ENCODE measurements at places on chromosomes 3 and 15.
A peak's percentile ranks its signal among the peaks of the same experiment; 100 is the strongest.

- peak; percentile 80 for DNase-seq
Measured at GRCh38 chr3:67384760-67385397, 269.5 kb downstream of the SUCLG2 start.

- no peak for DNase-seq
Measured at GRCh38 chr3:70646635-70647034, 334.2 kb upstream of the MDFIC2 start.

GRCh38 chr15:89898614-89899294 is 5.0 kb upstream of the AP3S2 start:
- peak; percentile 85 for DNase-seq

DNA sequence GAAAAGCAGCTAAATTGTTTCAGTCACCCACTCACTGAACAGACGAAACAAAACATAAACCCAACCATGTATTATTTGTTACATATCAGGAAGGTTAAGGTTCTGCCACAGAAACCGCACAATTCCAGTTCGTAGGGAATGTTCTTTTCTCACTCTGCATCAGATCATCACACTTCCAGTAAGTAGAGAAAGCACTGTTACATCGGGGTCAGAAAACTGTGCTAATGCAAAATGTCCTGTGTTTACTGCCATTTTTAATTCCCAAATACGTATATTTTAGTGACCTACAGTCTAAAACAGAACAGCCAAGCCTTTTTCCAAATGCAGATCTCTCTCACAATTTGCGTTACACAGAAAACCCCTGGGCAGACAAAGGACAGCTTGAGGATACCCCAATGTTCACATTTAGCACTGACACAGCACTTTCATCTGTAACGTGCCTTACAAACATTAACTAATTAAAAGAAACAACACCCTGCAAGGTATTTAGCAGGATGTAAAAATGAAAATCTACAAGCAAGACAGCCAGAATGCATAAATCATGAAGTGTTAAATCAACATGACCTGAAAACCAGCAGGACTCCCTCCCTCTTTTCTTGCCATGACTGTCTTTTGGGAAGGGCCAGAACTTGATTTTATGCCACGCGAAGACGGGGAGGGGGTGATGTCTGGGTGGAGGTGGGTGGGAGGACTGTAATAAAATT is 34.8 kb upstream of the SKIL start:
- DNase-seq: no peak

GRCh38 chr3:115832265-115832664 is 209.0 kb downstream of the GAP43 start:
- DNase-seq: no peak

DNA sequence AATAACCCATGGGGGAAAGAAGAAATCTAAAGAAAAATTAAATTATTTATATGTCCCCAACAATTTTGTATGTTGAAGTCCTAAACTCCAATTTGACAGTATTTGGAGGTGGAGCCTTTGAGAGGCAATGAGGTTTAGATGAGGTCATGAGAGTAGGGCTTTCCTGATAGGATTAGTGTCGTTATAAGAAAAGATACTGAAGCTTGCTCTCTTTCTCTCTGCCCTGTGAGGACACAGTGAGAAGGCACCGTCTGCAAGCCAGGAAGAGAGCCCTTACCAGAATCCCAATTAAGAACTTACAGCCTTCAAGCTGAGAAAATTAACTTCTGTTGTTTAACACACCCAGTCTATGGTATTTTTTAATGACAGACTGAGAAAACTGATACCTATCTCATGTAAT is 16.1 kb upstream of the OR5AC2 start:
- DNase-seq: no peak

DNA sequence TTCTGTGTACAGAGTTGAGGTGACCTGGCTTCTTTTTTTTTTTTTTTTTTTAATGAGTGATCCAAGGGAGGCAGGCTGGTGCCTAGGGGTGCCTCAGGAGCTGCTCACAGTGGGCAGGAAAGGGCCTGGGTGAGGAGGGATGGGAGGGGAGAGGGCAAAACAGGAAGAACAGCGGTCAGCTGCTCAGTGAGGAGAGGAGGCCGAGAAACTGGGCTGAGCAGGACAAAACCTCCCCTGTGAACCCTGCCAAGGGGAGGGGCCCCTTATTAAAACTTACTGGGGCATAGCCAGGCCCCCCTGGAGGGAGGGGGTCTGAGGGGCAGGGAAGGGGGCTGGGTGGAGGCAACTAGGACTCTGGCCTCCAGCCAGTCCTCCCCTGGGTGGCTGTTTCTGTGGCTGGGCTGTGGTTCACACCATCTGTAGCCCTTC is 3.5 kb downstream of the PLEKHO2 start:
- DNase-seq: no peak

- DNase-seq: no peak
Measured at GRCh38 chr3:5126586-5126985, 4.5 kb downstream of the ARL8B start.

GRCh38 chr3:126040386-126040785 is 43.5 kb downstream of the SLC41A3 start:
- no peak for DNase-seq

- DNase-seq: no peak
Measured at GRCh38 chr15:93451265-93451664, 362.3 kb upstream of the RGMA start.

DNA sequence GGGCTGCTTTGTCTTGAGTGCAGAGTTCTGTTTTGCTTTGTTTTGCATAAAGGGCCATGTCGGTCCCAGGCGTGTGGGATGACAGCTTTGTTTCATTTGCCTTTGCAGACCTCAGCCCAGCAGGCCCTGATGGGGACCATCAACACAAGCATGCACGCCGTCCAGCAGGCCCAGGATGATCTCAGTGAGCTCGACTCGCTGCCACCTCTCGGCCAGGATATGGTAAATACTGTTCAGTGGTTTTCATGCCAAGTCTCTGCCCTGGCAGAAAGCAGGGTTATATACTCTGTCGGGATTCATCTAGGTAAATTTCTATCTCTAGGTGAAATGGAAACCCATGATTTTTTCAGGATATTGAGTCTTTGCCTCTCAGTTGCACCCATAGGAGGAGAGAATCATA is 343.9 kb upstream of the TPM1 start:
- no peak for DNase-seq

DNA sequence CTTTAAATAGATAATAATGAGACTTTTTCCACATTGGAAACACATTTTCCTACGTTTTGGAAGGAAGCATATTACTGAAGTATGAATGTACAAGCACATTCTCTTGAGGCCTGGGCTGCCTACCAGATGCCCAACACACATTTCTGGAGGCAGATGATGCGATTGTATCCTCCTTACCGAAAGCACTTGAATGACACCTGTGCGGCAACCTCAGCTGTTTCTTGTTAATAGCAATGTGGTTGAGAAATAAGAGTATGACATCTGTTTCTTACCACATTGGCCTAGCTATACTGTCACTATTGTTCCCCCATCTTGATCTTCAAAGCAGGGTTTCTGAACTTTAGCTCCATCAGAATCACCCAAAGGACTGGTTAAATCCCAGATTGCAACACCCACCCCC is 84.8 kb downstream of the ARPP21 start:
- no peak for DNase-seq

DNA sequence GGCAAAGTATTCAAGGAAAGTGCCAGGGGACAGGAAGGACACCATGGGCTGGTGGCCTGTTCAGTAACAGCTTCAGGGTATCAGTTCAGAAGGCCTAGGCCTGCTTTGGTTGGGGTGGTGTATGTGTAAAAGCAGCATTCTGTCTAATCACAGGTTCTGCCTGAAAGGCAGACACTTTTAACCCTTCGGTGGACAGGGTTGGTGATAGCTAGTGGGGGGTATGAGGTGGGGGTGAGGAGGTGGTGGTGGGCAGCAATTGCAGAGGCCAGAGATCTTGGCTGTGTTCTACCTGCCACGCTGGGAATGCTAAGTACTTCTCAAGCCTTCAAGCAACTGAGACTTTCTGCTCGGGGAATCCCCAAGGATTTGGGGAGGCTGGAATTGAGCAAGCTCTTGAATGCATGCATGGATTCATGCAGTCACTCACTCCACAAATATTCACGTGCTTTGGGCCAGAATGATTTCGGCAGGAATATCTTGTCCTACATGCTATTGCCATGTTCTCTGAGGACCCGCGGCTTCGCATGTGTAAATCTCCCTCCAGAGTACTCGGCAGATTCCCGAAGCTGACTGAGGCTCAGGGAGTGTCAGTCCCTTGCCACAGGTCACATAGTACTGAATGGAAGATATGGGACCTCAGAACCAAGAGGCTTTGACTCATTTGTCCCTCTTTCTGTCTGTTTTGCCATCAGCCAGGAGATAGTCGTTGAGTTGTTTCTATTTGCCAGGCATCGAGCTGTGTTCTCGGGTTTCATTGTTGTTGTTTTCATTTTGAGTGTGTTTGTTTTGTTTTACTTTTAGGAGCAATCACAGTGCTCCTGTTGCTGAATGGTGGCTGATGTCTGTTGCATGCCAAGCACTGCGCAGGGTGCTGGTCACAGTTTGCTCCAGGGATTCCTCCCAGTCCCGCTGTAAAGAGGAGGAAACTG is 65.5 kb downstream of the SMAD3 start:
- peak; percentile 40 for DNase-seq

DNA sequence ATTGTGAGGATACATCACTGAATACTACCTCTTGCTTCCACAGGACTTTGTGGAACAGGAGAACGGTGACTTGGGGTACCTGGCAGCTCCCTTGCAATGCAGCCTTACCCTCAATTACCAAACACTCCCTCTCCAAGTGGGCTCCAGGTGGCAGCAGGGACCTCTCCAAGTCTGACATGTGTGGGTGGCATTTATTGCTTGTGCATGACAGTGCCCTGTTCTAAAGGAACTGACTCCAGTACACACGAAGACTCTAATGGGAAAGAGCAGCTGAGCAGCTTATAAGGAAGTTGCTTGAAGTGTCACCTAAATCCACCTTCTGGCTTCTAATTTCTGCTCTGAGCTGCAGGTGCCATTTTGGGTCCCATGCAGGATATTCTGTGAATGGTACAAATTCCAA is 174.1 kb upstream of the SLCO3A1 start:
- DNase-seq: no peak

- DNase-seq: no peak
Measured at GRCh38 chr3:39103324-39103693, 4.1 kb downstream of the GORASP1 start.

DNA sequence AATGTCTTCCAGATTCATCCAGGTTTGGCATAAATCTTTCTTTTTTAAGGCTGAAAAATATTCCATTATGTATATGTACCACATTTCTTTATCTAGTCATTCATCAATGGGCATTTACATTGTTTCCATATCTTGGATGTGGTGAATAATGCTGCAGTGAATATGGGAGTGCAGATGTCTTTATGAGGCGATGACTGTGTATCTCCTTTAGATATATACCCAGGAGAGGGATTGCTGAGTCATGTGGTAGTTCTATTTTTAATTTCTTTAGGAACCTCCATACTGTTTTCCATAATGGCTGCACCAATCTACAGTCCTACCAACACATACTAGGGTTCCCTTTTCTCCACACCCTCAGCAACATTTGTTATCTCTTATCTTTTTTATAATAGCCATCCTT is 96.3 kb downstream of the LRRC28 start:
- DNase-seq: no peak

- DNase-seq: no peak
Measured at GRCh38 chr3:48607519-48607918, 1.9 kb downstream of the UQCRC1 start.

DNA sequence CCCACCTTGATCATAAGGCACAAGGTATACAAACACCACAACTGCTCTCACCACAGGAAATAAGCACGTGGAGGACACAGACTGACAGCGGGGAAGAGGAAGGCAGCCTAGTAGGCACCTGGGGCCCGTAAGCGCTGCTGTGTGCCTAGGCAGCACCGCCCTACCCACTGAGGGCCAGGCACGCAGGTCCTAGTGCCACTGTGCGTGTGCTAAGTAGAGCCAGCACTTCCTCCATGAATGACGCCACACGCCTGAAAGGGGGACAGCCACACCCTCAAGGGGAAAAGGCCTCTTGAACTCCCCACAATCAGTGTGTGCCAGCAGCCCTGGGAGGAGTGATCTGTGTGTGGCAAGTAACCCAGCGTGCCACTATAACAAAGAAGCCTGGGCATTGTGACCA is 73.0 kb downstream of the ATP1B3 start:
- no peak for DNase-seq

- DNase-seq: peak; percentile 91
Measured at GRCh38 chr3:51967384-51968169, at the start of gene PCBP4. Gene PCBP4 (minus strand): TSS chr3:51967454. CDS start chr3:51961240, 6,214 bp downstream.

GRCh38 chr3:153219146-153219545 is 57.1 kb downstream of the RAP2B start:
- DNase-seq: no peak

DNA sequence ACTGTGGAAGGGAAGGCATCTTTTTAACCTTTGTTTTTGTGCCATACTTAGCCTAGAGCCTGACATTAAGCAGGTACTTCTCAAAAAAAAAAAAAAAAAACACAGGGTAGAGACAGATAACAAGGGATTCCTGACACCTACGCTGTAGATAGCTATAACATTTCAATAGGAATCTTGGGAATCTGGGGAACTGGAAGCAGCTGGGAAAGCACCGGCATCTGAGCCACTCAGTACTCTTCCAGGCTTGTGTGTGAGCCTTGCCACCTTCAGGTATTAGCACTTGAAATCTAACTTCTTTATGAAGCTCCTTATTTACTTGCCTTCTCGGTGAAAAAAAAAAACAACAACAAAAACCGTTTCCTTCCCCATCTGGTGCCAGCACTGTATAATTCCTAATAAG is 46.8 kb downstream of the PIK3CA start:
- peak; percentile 66 for DNase-seq

- no peak for DNase-seq
Measured at GRCh38 chr15:84811828-84812227, 5.3 kb upstream of the ALPK3 start.

- DNase-seq: no peak
Measured at GRCh38 chr3:95911767-95912166, 902.6 kb upstream of the EPHA6 start.

- DNase-seq: no peak
Measured at GRCh38 chr15:71117714-71118305, 2.5 kb downstream of the THSD4 start.

GRCh38 chr3:31050296-31050695 is 155.8 kb upstream of the GADL1 start:
- no peak for DNase-seq

- no peak for DNase-seq
Measured at GRCh38 chr15:68205558-68205944, 419 bp upstream of the CALML4 start.

DNA sequence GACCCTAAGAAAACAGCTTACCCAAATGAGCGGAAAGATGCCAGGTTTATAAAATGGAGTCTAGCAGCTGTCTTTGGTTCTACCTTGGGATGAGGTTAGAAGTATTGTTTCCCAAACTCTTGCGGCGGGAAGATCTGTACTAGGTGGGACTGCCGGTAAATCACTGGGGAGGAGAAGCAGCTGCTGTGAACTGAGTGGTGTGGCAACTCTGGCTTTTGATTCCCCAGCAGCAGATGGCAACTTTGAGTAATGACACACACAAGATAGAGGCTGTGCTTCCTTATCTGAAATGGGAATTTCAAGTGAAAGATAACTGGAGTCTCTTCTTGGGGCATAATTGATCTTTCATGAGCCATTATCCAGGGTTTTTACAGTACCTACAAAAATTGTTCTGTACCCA is 184.9 kb downstream of the ATG7 start:
- peak; percentile 38 for DNase-seq

GRCh38 chr3:48155122-48155521 is 33.1 kb downstream of the CDC25A start:
- no peak for DNase-seq
